Mesendoderm (in vitro differentiated cells): ENCODE measurements at places on chromosomes 7 and 10.

DNA sequence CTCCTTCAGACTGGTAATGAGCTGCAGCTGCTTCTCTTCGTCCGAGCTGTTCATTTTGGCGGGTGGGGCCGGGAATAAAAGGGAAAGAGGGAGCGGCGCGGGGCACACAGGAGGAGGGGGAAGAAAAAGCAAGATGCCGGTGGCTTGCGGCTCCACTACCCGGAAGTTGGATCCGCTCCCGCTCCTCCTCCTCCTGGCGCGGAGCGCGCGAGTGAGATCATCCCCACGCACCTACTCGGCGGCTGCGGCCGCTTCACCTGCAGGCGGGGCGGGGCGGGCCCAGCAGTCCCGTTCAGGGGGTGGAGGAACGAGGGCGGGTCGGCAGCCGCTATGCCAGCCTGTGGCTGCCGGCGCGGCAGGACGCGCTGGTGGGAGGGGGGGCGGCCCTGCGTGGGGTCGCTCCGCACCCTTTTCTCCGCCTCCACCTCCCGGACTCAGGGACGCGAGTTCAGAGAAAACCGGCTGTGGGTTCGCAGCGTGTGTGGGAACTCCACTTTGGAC lies at the start of gene SHTN1:
SHTN1 (minus strand) TSS at position 162 of the 501 bp plus-strand sequence; CDS start at position 54, 108 bp downstream.
- DNase-seq = peak; percentile 82

DNA sequence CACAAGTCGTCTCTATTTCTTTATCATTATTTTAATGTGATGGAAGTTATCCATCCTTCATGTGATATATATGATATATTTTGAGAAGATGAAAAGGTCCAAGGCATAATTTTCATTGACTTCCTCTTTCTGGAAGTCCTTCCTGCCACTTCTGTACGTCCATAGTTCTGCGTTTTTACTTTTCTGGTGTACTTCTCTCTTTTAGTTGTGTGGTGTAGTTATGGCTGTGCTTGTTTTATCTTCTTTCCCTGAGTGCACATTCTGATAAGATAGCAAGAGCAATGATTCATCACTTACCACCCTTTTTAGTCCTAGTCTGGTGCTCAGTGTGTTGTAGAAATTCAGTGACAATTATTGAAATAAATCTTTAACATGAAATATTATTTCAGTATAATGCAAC lies 231.3 kb upstream of the FERD3L start:
- no peak for DNase-seq

GRCh38 chr10:4263601-4263921 lies 478.6 kb upstream of the KLF6 start:
- DNase-seq = no peak

- DNase-seq = no peak
These were observed 422.8 kb downstream of the DPP6 start for GRCh38 chr7:154474903-154475520.

- DNase-seq = no peak
These were observed 139.3 kb downstream of the SLC25A13 start for GRCh38 chr7:96182424-96183158.

- DNase-seq = peak; percentile 38
These were observed 18.7 kb downstream of the HERPUD2 start for GRCh38 chr7:35676211-35676610.

- peak; percentile 53 for DNase-seq
These were observed 343.3 kb upstream of the MKI67 start for GRCh38 chr10:128469515-128469914.

GRCh38 chr7:142754681-142755575 lies 5.7 kb downstream of the PRSS1 start:
- no peak for DNase-seq

- peak; percentile 26 for DNase-seq
These were observed 46.4 kb downstream of the DENND2A start for GRCh38 chr7:140594131-140594691.

GRCh38 chr7:48113275-48113674 lies 24.2 kb downstream of the UPP1 start:
- DNase-seq = no peak

- no peak for DNase-seq
These were observed 222.2 kb upstream of the NRP1 start for GRCh38 chr10:33556620-33557019.

GRCh38 chr7:33677556-33677955 lies 227.8 kb upstream of the BMPER start:
- DNase-seq = no peak

- no peak for DNase-seq
These were observed 36.6 kb downstream of the CACNA2D1 start for GRCh38 chr7:82406937-82407336.

GRCh38 chr10:52639652-52640051 lies 132.9 kb downstream of the MBL2 start:
- no peak for DNase-seq

GRCh38 chr7:88566162-88566729 lies 193.3 kb upstream of the ZNF804B start:
- DNase-seq = peak; percentile 18

DNA sequence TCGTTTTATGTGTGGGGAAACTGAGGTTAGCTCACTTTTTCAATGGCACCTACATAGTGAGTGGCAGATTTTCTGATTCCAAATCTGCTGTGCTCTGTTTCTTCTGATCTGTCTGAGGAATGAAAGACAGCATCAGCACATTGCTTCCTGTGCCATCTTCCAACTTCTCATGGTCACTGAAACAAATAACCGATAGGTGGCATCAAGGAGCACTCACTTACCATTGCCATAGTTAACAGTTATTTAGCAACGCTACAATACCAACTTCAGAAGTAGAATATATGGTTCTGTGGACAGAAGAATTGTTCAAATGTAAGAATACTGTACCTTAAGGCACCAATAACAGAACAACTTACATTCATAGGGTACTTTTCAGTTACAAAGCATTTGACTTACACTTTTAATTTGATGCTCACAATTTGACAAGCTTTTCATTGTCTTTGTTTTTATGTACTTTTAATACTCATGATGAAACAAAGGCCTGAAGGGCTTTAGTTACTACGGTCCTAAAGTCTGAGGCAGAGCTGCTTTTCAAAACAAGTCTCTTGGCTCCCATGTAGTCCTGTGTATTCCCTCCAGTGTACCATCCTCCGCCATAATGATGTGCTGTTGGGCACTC lies 228.9 kb upstream of the TCF7L2 start:
- DNase-seq = peak; percentile 60
